ENCODE measurements at places on chromosomes 2 and 18. TPM values are rescaled to one million over a fixed set of nuclear protein-coding genes. Genes with fewer than 3 reads are reported as not detected.

DNA sequence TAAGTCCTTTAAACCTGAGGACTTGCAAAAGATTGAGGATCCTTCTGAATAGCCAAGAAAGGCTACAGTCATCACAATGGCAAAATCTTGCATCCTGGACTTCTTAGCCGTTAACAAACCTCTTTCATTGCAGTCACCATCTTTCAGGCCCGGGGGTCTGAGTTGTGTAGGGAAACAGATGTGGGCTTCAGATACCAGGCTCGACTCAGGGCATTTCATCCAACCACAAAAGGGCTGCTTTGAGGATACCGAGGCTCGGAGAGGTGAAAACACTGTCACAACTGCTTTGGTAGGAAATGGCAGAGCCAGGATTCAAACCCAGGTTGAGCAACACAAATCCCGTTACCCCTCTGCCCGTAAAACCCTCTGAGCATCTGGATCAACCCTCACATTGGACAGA lies 147.4 kb downstream of the TFCP2L1 start:
- H3K4me1 ChIP-seq: no peaks in the 10 kb centered on the region
- H3K27me3 ChIP-seq: no peaks in the 10 kb centered on the region
- DNase-seq: no peak
- H3K36me3 ChIP-seq: no peaks in the 10 kb centered on the region
- H3K27ac ChIP-seq: no peak overlapping the region

DNA sequence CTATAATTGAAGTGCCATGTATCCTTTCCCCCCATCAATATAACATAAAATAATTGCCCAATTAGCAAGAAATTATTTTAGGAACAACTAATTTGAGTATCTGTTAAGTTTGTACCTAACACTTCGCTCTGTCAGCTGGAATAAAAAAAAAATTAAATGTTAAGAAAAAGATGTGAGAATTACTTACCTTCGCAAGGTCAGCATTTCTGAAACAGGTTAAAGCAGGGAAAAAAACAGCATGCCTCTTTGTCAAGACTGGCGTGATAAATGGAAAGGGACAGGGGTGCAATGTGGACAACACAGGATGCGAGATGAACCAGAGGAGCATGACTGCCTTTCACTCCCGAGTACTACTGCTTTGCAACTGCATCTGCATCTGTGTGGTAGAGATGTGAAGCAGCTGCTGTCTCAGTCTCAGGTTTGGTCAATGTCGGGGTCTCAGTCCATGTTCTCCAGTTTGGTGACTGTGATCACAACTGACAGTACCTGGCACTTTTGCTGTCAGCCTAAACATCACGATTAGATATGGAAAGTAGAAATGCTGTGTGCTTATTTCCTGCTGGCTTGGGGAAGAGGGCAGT lies 565.4 kb upstream of the LRRTM1 start:
- DNase-seq: no peak
- H3K27me3 ChIP-seq: no peaks in the 10 kb centered on the region
- no peaks in the 10 kb centered on the region for H3K4me1 ChIP-seq
- no peak overlapping the region for H3K27ac ChIP-seq
- no peaks in the 10 kb centered on the region for H3K36me3 ChIP-seq

GRCh38 chr18:58396966-58397365 lies 231.9 kb downstream of the ALPK2 start:
- no peak for DNase-seq
- no peaks in the 10 kb centered on the region for H3K4me1 ChIP-seq
- no peaks in the 10 kb centered on the region for H3K27me3 ChIP-seq
- H3K4me3 ChIP-seq: no peak overlapping the region
- H3K36me3 ChIP-seq: no peaks in the 10 kb centered on the region

GRCh38 chr2:43950383-43951008 lies 45.3 kb downstream of the LRPPRC start:
- H3K4me1 ChIP-seq: no peaks in the 10 kb centered on the region
- no peaks in the 10 kb centered on the region for H3K27me3 ChIP-seq
- H3K36me3 ChIP-seq: peaks cover 4% of the 10 kb centered on the region
- no peak overlapping the region for H3K27ac ChIP-seq

DNA sequence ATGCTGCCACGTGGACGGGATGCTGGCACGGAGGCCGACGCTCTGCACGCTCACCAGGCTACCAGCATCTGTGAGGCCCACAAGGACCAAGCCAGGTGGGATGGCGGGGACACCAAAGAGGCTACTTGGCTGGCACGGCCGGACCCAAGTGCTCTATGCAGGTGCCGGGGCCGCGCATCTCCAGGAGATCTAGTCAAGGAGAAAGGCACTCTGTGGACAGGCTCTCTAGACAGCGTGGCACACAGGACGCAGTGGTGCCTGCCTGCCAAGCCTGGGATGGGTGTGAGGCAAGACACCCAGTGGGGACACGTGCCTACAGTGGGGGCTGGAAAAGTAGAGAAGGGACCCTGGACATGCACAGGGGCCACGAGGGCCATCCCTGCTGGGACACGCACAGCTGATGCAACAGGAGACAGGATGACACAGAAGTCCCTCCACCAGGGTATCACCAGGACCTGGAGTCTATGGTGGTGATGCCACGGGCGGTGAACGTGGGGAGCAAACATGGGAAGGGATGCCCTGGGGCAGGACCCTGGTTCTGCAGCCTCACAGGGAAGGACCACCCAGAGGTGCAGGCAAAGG lies 28.5 kb downstream of the ZNF516 start:
- H3K4me1 ChIP-seq: no peaks in the 10 kb centered on the region
- no peaks in the 10 kb centered on the region for H3K27me3 ChIP-seq
- no peak overlapping the region for H3K4me3 ChIP-seq
- H3K27ac ChIP-seq: no peak overlapping the region

GRCh38 chr2:101396316-101396717 lies 9.0 kb upstream of the CREG2 start:
- H3K4me3 ChIP-seq: no peak overlapping the region
- H3K27ac ChIP-seq: no peak overlapping the region
- H3K27me3 ChIP-seq: no peaks in the 10 kb centered on the region
- H3K36me3 ChIP-seq: no peaks in the 10 kb centered on the region
- no peaks in the 10 kb centered on the region for H3K4me1 ChIP-seq

DNA sequence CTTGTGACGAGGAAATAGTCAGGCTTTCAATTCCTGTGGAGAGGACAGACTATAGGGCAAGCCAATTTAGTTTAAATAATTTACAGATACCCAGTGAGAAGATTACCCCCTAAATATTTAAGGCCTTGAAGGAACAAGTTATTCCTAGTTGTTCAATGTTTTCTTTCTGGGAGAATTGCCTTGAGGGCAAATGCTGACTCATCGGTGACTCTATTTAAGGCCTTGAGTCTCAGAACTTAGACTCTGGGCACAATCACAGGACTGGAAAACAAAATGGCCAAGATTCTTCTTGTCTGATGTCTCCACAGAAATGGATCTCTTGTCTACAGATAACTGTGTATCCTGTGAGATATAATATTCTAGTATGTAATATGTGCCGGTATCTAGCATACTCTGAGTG lies 467.1 kb downstream of the SUCLG1 start:
- no peak for DNase-seq
- H3K4me3 ChIP-seq: no peak overlapping the region
- H3K4me1 ChIP-seq: no peaks in the 10 kb centered on the region

GRCh38 chr2:69490486-69490885 lies 53.3 kb upstream of the NFU1 start:
- H3K4me3 ChIP-seq: no peak overlapping the region
- H3K4me1 ChIP-seq: no peaks in the 10 kb centered on the region
- no peaks in the 10 kb centered on the region for H3K27me3 ChIP-seq
- no peak overlapping the region for H3K27ac ChIP-seq
- peaks cover 7% of the 10 kb centered on the region for H3K36me3 ChIP-seq

DNA sequence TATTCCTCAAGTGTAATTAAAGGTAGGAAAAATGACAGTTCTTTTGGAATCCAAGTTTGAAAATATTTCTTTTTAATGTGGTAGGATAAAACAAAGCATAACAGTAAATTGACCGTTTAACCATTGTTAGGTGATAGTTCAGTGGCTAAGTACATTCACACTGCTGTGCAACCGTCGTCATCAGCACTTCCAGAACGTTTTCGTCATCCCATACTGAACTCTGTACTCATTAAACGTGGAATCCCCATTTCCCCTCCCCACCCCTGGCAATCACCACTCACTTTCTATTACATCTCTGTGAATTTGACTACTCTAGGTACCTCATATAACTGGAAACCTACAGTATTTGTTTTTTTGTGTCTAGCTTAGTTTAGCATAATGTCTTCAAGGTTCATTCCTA lies 32.9 kb upstream of the FZD5 start:
- H3K27ac ChIP-seq: no peak overlapping the region
- no peaks in the 10 kb centered on the region for H3K4me1 ChIP-seq
- H3K4me3 ChIP-seq: no peak overlapping the region
- DNase-seq: no peak

GRCh38 chr2:94986392-94986963 lies 39.0 kb upstream of the MAL start:
- no peak for DNase-seq
- no peak overlapping the region for H3K4me3 ChIP-seq
- H3K36me3 ChIP-seq: no peaks in the 10 kb centered on the region
- H3K27me3 ChIP-seq: no peaks in the 10 kb centered on the region
- no peaks in the 10 kb centered on the region for H3K4me1 ChIP-seq

- no peak overlapping the region for H3K4me3 ChIP-seq
- H3K4me1 ChIP-seq: no peaks in the 10 kb centered on the region
- no peaks in the 10 kb centered on the region for H3K36me3 ChIP-seq
- no peak for DNase-seq
- H3K27me3 ChIP-seq: no peaks in the 10 kb centered on the region
Measured at GRCh38 chr18:62918361-62918760, 203.0 kb downstream of the PHLPP1 start.

DNA sequence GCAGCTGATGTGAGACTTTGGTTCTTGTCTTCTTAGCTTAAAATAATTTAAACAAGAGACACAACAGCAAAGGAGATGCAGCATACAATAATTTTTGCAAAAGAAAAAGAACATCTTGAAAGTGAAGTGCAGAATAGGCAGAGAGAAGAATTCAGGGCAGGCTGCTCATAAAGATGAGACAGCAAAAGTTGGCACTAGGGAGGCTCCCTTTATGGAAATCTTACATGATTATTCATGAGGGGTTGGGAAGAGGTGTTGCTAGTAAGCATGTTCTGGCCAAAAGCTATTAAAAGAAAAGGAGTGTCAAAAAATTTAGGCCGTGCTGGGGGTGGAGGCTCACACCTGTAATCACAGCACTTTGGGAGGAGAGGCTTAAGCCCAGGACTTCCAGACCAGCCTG lies 4.2 kb upstream of the ALPP start:
- no peak for DNase-seq
- no peaks in the 10 kb centered on the region for H3K27me3 ChIP-seq
- no peaks in the 10 kb centered on the region for H3K36me3 ChIP-seq
- H3K4me3 ChIP-seq: no peak overlapping the region
- no peaks in the 10 kb centered on the region for H3K4me1 ChIP-seq

DNA sequence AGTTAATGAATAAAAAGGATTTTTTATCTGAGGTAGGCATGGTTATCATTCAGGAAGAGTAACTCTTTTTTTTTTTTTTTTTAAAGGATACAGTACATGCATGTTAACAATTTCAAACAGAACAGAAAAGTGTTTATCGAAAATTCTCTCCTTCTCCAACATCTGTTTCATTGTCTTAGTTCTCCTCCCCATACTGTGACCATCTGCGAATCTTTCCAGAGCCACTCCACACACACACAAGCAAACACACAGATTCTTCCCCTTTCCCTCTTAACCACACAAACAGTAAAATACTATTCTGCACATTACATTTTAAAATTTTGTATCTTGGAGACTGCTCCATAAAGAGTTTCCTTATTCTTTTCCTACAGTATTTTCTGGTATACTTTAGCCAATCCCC lies 38.0 kb downstream of the NPC1 start:
- H3K27ac ChIP-seq: no peak overlapping the region
- H3K4me3 ChIP-seq: no peak overlapping the region
- no peak for DNase-seq
- H3K36me3 ChIP-seq: peaks cover 13% of the 10 kb centered on the region
- no peaks in the 10 kb centered on the region for H3K27me3 ChIP-seq

DNA sequence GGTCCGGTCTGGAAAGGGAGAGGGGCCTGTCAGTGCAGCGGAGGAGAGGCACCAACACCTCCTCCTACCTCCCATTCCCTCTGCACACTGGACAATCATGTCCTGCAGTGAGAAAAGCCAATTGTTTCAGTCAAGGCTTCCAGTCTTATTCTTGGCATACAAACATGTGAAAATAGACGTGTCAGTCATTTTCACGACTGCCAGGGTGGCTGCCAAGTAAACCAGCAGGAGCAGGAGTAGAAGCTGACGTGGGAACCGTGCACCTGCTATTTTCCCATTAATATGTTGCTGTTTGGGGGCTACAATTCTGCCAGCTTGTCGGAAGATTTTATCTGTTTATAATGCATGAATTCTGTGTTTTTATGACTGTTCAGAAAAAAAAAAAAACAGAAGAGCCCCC lies 202.3 kb downstream of the SPP2 start:
- no peaks in the 10 kb centered on the region for H3K27me3 ChIP-seq
- no peak for DNase-seq

- no peak overlapping the region for H3K27ac ChIP-seq
- no peaks in the 10 kb centered on the region for H3K4me1 ChIP-seq
- H3K36me3 ChIP-seq: no peaks in the 10 kb centered on the region
- no peak overlapping the region for H3K4me3 ChIP-seq
- no peaks in the 10 kb centered on the region for H3K27me3 ChIP-seq
Measured at GRCh38 chr18:10374636-10375293, 79.7 kb upstream of the APCDD1 start.

- no peak overlapping the region for H3K27ac ChIP-seq
- no peaks in the 10 kb centered on the region for H3K4me1 ChIP-seq
- DNase-seq: no peak
- no peaks in the 10 kb centered on the region for H3K36me3 ChIP-seq
Measured at GRCh38 chr18:48318436-48318835, 90.7 kb downstream of the ZBTB7C start.

Gene SULT1C2
- total RNA-seq: 1.7 TPM

Gene TMEM247
- not detected for total RNA-seq

Gene FMNL2
- 53.2 TPM for total RNA-seq

Gene SKA1
- 0.52 TPM for total RNA-seq

Data from aorta (tissue), 5 donors.